Right renal pelvis (tissue), 4 donors: ENCODE measurements at places on chromosomes 4 and X.

DNA sequence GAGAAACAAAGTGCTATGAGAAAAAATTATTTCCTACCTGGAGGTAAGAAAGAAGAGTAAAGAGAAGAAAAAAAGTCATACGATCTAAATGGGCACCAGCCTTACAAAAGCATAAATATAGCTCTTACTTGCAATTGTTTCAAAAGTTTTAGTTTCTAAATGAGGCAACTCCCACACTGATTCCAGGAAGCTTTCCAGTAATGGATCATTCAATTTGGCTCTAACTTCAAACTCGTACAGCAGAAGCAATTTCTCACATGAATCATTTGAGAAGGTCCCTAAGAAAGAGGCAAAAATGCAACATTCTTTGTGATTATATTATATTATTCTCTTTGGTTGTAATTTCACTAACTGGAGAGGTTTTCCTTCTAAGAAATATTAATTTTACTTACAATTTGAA, 109.9 kb downstream of the DLG3 start:
- DNase-seq = no peak

DNA sequence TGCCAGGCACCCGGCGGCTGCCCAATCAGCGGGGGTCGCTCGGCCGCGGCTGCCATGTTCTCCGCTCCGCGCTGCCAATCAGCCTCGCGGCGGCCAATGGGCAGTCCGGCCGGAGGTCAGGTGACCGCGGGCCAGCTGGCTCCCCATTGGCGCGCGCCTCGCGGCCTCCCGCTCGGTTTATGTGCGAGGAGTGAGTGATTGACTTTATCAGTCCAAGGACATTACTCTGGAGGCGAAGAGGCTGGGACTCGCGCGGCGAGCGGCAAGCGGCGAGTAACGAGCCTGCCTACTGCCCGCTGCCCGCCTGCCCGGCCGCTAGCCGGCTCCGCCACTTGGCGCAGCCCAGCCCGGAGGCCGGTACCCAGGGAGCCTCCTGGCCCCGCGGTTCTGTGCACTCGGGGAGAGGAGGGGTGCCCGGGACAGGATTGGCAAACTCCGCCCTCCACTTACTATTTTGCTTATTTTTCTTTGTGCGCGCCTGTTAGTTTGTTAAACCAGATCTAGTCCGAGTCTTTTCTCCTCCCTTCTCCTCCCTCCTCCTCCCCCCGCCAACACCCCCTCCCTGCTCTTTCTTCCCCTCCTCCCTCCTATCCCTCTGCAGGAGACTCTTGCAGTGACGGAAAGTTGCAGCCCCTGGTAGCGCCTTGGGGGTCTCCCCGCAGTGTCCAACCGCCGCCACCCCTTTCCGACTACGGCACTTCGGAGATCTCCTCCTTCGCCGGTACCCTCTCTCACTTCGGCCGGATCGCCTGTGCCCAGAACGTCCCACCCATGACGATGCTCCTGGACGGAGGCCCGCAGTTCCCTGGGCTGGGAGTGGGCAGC, at the start of gene ZIC3:
Gene ZIC3, plus strand, starts transcription at position 207 of the 825 bp plus-strand sequence. Its CDS starts 565 bp downstream, at position 772.
- peak; percentile 28 for DNase-seq

- DNase-seq = no peak
Observed at GRCh38 chrX:151815398-151815797, 80.9 kb downstream of the CNGA2 start.

- no peak for DNase-seq
Observed at GRCh38 chrX:46263494-46263893, 281.7 kb downstream of the ZNF674 start.

- DNase-seq = no peak
Observed at GRCh38 chr4:80199947-80200346, 2.6 kb downstream of the PRDM8 start.

- DNase-seq = no peak
Observed at GRCh38 chrX:110062919-110063318, 60.0 kb downstream of the TMEM164 start.

- no peak for DNase-seq
Observed at GRCh38 chr4:4492161-4492847, 49.5 kb downstream of the STX18 start.

DNA sequence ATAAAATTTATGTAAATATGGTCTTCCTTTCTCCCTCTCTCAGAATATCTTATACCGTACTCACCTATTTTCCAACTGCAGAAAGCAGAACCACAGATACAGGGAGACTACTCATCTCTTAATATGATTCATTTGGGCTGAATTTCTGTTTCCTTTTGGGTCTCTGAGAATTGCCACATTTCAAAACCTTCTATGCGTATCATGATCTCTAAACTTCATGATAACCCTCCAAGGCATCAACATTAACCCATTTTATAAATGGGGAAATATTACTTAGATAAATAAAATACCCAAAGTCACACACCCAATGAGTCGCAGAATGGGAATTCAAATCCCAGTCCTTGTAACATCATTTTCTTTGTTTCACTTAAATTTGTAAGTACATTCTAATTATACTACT, 16.6 kb upstream of the PRDM8 start:
- DNase-seq = no peak

- DNase-seq = no peak
Observed at GRCh38 chr4:20122198-20122988, 129.3 kb upstream of the SLIT2 start.

GRCh38 chrX:39336671-39337311, 535.5 kb downstream of the MID1IP1 start:
- DNase-seq = no peak

DNA sequence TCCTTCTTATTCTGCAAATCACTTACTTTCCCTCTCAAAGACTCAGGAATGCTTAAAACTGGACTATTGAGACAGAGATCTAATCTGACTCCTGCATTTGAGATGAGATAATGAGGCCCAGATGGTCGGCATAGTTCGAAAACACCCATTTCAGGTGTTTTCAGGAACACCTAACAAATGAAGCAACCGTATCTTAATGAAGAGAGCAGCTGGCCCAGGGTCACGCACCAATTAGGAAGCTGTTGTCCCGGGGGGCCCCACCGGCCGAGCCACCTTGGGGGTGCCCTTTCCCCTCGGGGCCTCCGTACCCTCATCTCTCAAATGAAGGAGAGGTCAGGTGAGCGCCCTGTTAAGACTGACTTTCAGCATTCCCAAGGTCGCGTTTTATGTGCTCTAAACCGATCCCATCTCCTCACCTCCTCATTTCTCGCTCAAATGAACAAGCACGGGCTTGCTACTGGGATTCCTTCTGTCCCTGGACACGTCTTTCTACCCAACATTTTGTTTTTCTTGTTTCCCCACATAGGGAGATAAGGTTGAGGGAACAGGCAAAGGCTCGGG, 824 bp downstream of the LRPAP1 start:
- DNase-seq = no peak

DNA sequence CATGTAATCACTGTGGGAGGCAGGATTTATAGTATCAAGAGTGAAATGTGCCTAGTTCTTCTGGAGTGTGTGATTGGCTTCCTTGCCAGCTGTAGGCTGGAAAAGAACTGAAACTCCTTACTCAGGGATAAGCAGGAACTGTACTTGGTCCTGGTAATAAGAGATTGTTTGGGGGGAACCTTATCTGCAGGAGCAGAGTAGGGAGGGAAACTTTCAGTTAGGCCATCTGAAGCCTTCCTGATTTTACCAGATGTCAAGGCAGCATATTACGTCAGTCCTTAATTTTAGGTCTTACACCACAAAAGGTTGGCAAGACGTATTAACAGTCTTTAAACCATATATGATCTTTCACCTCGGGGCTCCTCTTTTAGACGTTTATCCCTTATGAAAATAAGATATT, 231.5 kb upstream of the FMR1 start:
- DNase-seq = no peak

GRCh38 chrX:53606456-53606855, 80.1 kb downstream of the HUWE1 start:
- no peak for DNase-seq

DNA sequence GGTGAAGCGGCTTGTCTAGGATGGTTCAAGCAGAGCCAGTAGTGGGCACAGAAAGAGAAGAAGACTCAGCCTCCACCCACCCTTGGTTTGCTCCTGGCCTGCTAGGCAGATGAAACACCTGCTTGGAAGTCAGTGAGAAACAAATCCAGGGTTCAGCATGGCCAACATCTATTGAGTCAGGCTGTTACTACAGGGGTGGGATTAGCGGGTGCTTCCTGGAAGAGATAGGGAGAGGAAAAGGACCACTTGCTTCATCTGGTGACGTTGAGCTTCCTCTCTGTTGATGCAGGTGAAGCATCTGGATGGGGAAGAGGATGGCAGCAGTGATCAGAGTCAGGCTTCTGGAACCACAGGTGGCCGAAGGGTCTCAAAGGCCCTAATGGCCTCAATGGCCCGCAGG, 3.0 kb downstream of the MAGED2 start:
- no peak for DNase-seq

DNA sequence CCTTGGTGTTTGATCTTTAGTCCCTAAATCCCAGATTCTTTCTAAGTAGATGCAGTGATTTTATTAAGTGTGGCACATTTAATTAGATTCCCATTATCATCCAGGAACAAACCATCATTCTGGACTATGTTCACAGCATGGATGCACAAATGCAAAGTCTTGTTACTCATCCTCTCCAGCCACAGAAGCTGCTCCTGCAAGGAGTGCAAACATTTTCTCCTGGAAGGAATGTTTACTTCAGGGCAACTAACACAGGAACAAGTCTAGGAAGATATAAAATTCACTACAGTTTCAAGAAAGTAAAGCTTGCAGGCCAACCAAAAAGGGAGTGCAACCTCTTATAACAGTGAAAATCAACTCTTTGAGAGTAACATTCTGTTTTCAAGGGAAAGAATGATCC, 106.0 kb downstream of the IQCM start:
- no peak for DNase-seq

DNA sequence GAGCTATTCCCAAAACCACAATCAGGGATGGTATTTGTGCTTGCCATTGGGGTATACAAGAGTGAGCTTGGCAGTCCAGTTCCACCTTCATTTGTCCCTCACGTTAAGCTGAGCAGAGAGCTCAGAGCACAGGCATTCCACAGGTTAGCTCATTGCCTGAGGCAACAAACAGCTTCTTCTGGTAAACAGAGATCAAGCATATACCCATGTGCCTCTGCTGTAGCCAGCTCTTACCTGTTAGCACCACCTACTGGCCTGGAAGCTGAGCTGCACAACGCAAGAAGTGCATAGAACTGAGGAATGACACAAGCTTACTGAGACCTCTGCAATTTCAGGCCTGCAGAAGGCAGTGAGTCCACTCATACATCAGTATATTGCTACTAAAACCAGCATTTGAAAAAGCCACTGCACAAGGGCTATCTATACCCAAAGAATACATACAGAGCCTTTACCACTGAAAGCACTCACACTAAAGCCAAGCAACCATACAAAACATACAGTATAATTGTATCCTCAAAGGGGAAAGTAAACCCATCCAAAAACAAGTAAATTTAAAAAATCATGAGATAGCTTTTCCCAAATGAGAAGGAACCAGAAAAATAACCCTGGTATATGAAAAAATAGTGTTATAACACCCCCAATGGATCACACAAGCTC, 258.3 kb upstream of the GABRA2 start:
- peak; percentile 12 for DNase-seq

DNA sequence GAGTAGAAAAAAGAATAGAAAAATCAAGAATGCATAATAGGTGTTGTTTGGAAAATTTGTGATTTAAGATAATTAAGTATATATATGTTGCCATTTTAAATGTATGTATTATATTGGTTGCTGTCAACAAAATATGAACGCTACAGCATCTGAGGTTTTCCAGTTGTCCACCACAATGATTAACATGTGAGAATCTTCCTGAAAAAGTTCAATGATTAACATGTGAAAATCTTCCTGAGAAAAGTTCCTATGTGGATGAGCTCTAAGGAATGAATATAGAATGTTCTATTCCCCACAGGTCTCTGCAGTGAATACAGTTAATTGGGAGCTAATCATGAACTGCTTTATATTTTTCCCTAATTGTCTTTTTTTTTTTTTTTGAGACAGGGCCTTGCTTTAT, 214.7 kb downstream of the CBR4 start:
- DNase-seq = no peak

DNA sequence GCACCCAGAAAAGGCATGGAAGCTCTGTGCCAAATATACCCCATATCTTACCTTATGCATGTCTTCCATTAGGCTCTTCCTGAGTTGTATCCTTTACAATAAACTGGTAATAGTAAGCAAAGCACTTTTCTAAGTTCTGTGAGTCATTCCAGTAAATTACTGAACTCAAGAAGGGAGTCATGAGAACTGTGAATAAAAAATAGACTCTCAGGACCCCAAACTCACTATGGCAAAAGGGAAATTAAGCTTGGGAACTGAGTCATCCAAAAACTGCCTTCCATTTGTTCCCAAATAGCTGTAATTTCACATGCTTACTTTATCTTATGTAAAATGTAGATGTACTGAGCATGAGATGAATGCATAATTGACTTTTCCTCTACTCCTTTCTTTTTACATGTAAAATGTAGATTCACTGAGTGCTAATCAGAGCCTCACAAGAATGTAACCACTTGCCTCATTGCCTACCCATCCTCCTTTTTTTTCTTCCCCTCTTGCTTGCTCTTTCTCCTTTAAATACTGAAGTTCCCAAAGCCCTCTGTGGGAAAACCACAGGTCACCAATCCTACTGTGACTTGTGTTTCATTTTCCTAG, 8.1 kb downstream of the TCEAL3 start:
- no peak for DNase-seq

DNA sequence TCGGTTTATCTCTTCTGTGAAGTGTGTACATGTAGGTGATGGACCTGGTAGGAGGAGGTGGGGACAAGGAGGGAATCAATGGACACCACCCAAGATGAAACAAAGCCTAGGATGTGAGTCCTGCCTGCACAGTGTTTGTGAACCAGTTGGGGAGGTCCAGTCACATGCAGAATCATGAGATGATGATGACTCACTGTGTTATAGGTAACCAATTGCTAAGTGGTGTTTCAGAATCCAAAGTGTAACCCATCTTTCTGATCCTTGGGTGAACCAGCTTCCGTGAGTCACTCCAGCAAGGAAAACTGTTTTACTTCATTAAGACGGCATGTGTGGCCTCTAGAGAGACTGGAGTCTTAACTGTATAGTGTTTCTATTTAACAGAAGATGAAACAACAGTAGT, 57.9 kb upstream of the HPF1 start:
- DNase-seq = no peak

- no peak for DNase-seq
Observed at GRCh38 chr4:102525097-102525496, 23.9 kb downstream of the NFKB1 start.

GRCh38 chrX:120790118-120790517, 85.5 kb downstream of the CT47B1 start:
- peak; percentile 57 for DNase-seq

DNA sequence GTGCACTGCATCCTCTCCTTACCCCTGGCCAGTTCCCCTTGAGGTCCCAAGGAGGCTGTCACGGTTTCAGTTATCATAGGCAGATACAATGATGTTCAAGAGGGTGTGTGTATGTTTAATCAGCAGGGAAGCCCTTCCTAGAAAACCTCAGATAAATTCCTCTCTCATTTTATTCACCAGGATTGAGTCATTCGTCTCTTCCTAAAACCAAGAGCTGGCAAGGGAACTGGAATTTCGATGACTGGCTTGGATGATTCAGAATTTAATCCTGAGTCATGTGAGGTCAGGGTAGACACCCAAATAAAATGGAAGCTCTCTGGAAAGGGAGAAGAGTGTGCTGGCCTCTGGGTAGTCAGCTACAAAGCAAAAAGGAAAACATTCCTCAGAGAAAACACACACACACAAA, 106.2 kb upstream of the RAPGEF2 start:
- no peak for DNase-seq

- DNase-seq = peak; percentile 99
Observed at GRCh38 chr4:56977321-56978012, at the start of gene NOA1. TSS of gene NOA1 (minus strand) at chr4:56977606. CDS start at chr4:56977585, 21 bp downstream.

GRCh38 chr4:20520901-20521300, 179.4 kb upstream of the PACRGL start:
- DNase-seq = no peak

GRCh38 chrX:72373136-72373535, 67.4 kb upstream of the CITED1 start:
- no peak for DNase-seq
